Glutamatergic neuron (in vitro differentiated cells): ENCODE measurements at places on chromosomes 7 and 10.

DNA sequence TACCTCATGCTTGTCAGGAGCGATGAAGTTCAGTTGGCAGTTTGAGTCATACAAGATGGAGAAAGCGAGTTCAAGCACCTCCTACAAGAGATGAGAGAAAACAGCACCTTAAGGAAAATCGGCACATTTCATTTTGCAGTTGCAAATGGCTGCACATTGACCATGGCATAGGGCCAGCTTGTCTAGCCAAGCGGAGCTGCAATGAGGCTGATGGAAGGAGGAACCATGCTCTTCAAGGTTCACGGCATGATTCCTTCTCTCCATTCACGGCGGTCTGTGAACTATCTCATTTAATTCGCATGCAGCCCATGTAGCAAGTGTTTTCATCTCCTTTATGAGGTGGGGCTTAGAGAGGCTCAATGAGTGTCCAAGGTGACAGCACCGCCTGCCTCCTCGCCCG, 137.4 kb upstream of the AOAH start:
- H3K27ac ChIP-seq = no peak overlapping the region
- H3K27me3 ChIP-seq = peaks cover 1% of the 10 kb centered on the region
- no peak for DNase-seq
- peaks cover 7% of the 10 kb centered on the region for H3K4me1 ChIP-seq
- peaks cover 7% of the 10 kb centered on the region for H3K36me3 ChIP-seq

DNA sequence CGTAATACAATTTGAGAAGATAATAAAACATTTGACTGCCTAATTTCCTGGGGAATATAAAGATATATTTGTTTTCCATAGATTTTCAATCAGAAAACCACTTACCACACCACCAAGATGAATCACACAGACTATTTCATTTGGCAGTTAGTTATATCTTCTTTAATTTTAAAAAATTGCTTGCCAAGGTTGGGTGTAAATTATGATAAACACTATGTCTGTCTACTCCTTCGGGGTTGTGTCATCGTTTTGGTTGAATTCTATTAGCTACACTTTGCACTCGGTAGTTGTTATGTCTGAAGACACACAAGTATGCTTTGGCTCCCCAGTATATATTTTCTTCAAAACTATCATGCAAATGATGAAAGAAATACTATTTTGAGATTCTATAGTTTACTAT, 594.8 kb upstream of the SEMA3D start:
- no peak overlapping the region for H3K27ac ChIP-seq
- H3K27me3 ChIP-seq = no peaks in the 10 kb centered on the region
- no peak overlapping the region for H3K4me3 ChIP-seq
- DNase-seq = no peak
- peaks cover 8% of the 10 kb centered on the region for H3K36me3 ChIP-seq
- no peaks in the 10 kb centered on the region for H3K4me1 ChIP-seq

DNA sequence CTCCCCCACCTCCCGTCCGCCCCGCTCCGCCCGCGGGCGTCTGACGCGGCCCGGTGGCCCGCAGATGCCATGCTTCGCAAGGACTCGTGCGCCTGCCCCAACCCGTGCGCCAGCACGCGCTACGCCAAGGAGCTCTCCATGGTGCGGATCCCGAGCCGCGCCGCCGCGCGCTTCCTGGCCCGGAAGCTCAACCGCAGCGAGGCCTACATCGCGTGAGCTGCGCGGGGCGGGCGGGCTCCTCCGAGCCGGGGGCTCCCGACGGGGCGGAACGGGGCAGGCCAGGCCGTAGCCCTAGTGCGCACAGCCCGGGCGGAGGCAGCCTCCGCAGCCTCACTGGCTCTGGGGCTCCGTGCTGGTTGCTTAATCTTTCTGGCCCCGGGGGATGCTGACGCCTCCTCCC, 2.8 kb downstream of the ASIC3 start:
- H3K4me1 ChIP-seq = peaks cover 7% of the 10 kb centered on the region
- H3K27me3 ChIP-seq = peaks cover 8% of the 10 kb centered on the region
- H3K4me3 ChIP-seq = no peak overlapping the region
- no peak overlapping the region for H3K27ac ChIP-seq
- peaks cover 5% of the 10 kb centered on the region for H3K36me3 ChIP-seq

GRCh38 chr7:37912756-37913155, 3.9 kb downstream of the SFRP4 start:
- no peak overlapping the region for H3K27ac ChIP-seq
- peaks cover 3% of the 10 kb centered on the region for H3K27me3 ChIP-seq
- H3K36me3 ChIP-seq = no peaks in the 10 kb centered on the region
- no peaks in the 10 kb centered on the region for H3K4me1 ChIP-seq
- no peak overlapping the region for H3K4me3 ChIP-seq
- DNase-seq = no peak

DNA sequence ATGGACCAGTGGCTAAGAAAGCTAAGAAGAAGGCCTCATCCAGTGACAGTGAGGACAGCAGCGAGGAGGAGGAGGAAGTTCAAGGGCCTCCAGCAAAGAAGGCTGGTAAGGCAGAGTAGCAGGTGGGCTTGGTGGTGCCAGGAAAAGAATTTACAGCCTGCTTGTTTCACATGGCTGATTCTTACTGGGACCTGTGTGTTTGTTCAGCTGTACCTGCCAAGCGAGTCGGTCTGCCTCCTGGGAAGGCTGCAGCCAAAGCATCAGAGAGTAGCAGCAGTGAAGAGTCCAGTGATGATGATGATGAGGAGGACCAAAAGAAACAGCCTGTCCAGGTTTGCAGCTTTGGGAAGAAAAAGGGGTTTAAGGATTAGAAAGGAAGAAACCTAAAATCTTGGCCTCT, 5.0 kb downstream of the NOLC1 start:
- H3K36me3 ChIP-seq = no peaks in the 10 kb centered on the region
- DNase-seq = no peak
- H3K27me3 ChIP-seq = no peaks in the 10 kb centered on the region
- H3K4me3 ChIP-seq = no peak overlapping the region

DNA sequence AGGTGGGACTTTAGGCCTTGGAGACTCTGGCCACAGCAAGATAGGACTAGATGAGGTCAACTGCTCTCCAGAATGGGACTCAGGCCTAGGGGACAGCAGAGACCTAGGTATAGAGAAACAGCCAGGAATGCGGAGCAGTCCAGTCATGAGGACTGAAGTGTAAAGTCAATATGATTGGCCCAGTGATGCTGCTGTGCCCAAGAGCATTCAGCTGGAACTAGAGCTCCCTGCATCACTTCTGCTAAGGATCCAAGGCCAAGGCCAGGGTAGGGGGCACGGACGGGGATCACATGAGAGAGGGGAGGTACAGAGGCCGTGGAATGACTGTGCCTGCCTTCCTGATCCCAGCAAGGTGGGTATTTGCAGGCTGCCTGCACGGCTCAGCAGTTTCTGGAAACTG, 237.9 kb downstream of the FRMD4A start:
- H3K4me1 ChIP-seq = peaks cover 35% of the 10 kb centered on the region
- peaks cover 6% of the 10 kb centered on the region for H3K27me3 ChIP-seq
- no peaks in the 10 kb centered on the region for H3K36me3 ChIP-seq

DNA sequence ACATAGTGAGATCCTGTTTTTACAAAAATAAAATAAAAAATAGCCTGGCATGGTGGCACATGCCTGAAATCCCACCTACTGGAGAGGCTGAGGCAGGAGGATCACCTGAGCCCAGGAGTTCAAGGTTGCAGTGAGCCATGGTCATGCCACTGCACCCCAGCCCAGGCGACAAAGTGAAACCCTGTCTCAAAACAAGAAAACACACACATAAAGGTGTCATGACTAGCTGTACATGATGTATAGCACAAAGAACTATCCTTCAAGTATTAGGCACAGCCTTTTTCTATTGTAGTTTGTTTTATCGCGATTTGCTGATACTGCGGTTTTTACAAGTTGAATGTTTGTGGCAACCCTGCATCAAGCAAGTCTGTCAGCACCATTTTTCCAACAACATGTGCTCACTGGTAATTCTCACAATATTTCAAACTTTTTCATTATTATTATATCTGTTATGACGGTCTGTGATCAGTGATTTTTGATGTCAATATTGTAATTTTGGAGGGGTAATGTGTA, 11.5 kb upstream of the SNX13 start:
- no peaks in the 10 kb centered on the region for H3K4me1 ChIP-seq
- H3K27me3 ChIP-seq = no peaks in the 10 kb centered on the region
- H3K4me3 ChIP-seq = no peak overlapping the region
- H3K36me3 ChIP-seq = no peaks in the 10 kb centered on the region
- DNase-seq = no peak

- no peak overlapping the region for H3K4me3 ChIP-seq
- H3K36me3 ChIP-seq = peaks cover 9% of the 10 kb centered on the region
- H3K27ac ChIP-seq = no peak overlapping the region
These were observed 284.6 kb downstream of the GFRA1 start for GRCh38 chr10:115988380-115988779.

DNA sequence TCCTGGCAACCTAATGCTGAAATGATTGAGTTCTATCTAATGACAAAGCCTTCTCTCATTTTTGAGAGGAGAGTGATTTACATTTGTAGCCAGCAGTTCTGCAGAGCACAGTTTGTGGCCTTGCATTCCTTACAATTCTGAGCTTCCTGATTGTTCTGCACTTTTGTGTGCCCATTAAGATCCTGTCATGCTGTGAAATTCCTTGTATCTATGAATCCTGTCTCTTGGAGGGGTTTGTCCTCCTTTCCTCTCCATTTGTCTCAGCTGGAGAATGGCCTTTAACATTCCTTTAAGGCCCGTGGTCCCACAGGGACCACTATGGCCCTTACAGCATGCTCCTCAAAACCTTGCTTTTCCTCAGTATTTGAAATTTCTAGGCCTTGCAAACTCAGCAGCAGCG, 10.4 kb downstream of the KLHL7 start:
- no peak for DNase-seq
- H3K27ac ChIP-seq = peak overlapping the region; percentile 29
- H3K27me3 ChIP-seq = no peaks in the 10 kb centered on the region
- peak overlapping the region; percentile 36 for H3K4me3 ChIP-seq

DNA sequence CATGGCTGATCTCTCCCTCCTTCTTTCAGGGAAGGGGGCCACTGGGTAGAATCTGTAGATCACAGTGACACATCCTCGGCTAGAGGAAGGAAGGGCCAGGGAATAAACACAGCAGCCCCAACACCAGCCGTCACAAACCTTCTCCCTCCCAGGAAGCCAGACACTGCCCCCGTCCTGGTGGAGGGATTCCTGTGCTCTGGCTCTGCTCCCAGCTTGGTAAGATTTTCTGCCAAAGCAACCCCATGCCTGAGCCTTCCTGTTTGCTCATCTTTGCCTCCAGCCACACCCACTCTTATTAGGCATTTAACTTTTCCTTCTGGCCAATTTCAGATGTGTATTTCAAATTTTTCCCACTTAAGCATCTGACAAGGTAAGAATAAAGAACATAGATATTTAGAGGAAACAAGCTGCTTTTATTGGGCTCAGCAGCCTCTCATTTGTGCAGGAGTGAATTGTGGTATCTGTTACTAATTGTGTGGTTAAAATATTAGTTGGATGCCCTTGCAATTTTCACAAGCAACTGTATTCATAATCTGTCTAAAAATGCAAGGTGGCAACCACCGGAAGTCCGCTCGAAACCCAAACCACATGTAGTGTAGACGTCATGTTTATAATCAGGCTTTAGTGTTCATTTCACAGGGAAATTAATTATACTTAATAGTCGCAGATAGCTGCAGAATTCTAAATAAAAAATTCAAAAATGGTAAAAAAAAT, 13.2 kb upstream of the NPS start:
- H3K4me1 ChIP-seq = no peaks in the 10 kb centered on the region
- no peak for DNase-seq
- H3K4me3 ChIP-seq = no peak overlapping the region
- H3K27ac ChIP-seq = no peak overlapping the region

DNA sequence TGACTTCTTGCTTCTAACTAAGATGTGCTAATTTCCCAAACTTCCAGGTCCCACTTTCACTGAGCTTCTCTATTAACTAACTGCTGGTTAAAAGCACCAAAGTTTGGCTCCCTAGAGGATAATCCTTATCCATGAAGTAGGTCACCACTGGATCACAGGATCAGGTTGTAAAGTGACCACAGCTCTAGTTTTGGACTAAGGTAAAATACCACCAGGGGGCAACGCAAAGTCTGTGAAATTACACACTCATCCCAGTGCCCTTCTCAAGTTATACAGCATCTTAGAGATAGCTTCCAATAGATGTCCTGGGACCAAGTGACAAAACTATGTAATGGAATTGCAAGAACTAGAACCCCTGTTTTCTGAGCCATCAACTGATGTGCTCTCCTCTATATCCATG, 116.4 kb upstream of the ASAH2 start:
- no peak overlapping the region for H3K27ac ChIP-seq
- no peak for DNase-seq
- H3K27me3 ChIP-seq = no peaks in the 10 kb centered on the region
- H3K4me3 ChIP-seq = no peak overlapping the region
- no peaks in the 10 kb centered on the region for H3K36me3 ChIP-seq

- H3K4me1 ChIP-seq = peaks cover 2% of the 10 kb centered on the region
- no peaks in the 10 kb centered on the region for H3K36me3 ChIP-seq
- no peaks in the 10 kb centered on the region for H3K27me3 ChIP-seq
- H3K4me3 ChIP-seq = no peak overlapping the region
- no peak overlapping the region for H3K27ac ChIP-seq
- no peak for DNase-seq
These were observed 11.4 kb upstream of the NACAD start for GRCh38 chr7:45099891-45100760.

DNA sequence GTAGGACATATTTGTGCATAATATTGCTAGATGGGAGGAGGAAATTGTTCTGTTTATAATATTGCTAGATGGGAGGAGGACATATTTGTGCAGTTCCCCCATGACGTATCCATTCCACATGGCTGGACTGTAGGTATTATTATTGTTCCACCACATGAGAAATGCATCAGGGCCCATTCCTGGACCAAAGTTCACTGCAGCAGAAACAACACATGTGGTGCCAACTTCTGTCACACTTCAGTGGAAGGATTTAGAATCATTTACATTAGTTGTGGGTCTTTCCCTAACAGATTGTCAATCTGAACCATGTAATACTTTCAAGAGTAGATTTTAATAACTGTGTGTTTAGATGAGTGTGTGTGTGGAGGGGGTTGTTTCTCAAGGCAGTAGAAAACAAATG, 32.7 kb upstream of the MACC1 start:
- H3K27me3 ChIP-seq = no peaks in the 10 kb centered on the region
- H3K27ac ChIP-seq = no peak overlapping the region
- no peaks in the 10 kb centered on the region for H3K36me3 ChIP-seq

GRCh38 chr7:92797693-92798092, 38.7 kb downstream of the CDK6 start:
- no peaks in the 10 kb centered on the region for H3K27me3 ChIP-seq
- H3K4me3 ChIP-seq = no peak overlapping the region
- no peaks in the 10 kb centered on the region for H3K36me3 ChIP-seq

GRCh38 chr7:57348646-57349269, 101.2 kb upstream of the ZNF716 start:
- peaks cover 10% of the 10 kb centered on the region for H3K36me3 ChIP-seq
- no peak for DNase-seq
- H3K4me1 ChIP-seq = no peaks in the 10 kb centered on the region
- peaks cover 8% of the 10 kb centered on the region for H3K27me3 ChIP-seq
- no peak overlapping the region for H3K4me3 ChIP-seq

- H3K27me3 ChIP-seq = peaks cover 9% of the 10 kb centered on the region
- H3K4me1 ChIP-seq = peaks cover 2% of the 10 kb centered on the region
- no peak overlapping the region for H3K4me3 ChIP-seq
- no peak overlapping the region for H3K27ac ChIP-seq
These were observed 4.3 kb upstream of the SMKR1 start for GRCh38 chr7:129498021-129498420.

GRCh38 chr10:44922796-44923545, 11.8 kb downstream of the TMEM72 start:
- no peak overlapping the region for H3K4me3 ChIP-seq
- H3K4me1 ChIP-seq = no peaks in the 10 kb centered on the region
- DNase-seq = no peak
- peaks cover 8% of the 10 kb centered on the region for H3K27me3 ChIP-seq
- no peak overlapping the region for H3K27ac ChIP-seq

GRCh38 chr7:103821092-103821491, 168.4 kb downstream of the RELN start:
- H3K36me3 ChIP-seq = no peaks in the 10 kb centered on the region
- H3K27me3 ChIP-seq = no peaks in the 10 kb centered on the region
- no peak overlapping the region for H3K27ac ChIP-seq
- DNase-seq = no peak
- peaks cover 4% of the 10 kb centered on the region for H3K4me1 ChIP-seq
